DMS 273 treated with DMSO at 0.1 percent for 48 hours (cell line): ENCODE measurements at places on chromosomes 13 and 19.

DNA sequence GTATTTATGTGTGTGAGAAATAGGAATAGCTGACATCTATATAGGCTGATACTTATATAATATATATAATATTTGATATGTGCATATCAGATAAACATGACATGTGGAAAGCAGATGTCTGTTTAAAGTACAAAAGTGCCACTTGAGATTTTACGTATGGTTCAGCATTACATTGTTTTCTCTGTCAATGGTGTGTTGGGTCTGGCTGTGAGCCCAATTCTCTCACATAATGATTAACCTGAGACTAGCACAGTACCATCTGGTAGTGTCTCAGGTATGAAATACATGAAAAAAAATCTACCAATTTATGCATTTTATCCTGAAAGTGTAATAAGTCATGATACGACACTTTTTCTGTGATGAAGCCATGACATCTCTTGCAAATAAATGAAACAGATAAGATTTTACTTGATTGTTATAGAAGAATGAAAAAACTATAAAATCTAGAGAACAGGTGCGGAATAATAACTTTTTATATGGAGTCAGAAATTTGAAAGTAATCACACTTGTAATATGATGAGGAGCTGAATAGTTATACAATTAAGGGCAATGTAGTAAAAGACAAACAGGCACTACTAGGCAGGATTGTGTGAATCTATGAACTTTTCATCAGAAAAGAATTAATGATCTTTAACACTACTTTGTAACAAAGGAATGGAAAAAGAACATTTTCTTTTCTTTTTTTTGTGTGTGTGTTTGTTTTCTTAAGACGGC is 1405.0 kb downstream of the OLFM4 start:
- no peak for DNase-seq

DNA sequence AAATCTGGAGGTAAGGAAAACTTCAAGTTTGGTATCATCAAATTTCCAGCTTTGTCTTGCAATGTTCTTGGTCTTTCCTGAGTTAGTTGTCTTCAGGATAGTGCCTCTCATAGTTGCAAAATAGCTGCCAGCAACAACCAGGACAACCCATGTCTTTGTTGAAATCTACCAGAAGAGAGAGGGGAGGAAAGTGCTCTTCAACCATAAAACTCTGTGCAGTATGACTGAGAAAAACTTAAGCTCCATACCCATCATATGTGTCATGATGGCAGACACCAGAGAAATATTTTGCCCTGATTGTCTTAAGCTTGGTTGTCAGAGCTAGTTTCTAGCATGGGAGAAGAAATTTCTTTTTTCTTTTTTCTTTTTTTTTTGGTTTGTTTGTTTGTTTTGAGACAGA is 103.3 kb downstream of the SPRY2 start:
- DNase-seq, result no peak

GRCh38 chr19:5011476-5012238 is 42.7 kb downstream of the KDM4B start:
- DNase-seq, result no peak

DNA sequence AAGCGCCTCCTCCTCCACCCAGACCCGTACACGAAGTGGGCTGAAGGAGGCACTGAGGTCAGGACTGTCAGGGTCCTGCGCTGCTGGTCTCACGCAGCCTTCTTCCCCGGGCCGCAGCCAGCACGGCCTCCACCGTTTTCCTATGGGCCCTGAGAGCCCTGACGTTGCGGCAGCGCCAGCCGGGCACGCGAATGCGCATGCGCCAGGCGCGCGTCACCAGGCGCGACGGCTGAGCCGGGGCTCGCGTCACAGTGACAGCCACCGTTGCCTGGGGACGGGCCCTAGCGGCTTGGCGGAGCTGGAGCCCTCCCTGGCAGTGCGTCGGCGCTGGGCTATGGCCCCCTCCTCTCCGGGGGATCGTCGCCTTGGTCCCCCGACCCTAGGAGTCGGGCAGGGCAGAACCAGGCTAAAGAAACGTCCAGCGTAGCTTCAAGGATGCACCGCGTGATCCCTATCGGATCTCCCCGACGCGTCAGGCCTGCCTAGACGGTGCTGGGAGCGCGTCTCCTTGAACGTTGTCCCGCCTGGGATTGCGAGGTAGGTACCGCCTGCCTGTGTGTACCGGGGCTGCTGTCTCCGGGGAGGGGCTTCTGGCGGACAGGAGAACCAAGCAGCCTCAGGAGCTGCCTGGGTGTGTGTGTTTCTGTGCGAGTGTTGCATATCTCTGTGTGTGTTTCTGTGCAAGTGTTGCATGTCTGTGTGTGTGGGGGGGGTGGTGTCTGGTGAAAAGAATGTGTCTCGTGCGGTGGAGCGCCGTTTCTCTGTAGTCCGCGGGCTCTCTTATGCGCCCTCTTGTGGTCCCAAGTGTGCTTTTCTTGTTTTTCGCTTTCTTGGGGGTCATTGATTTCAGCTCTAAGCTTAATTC is 43.2 kb downstream of the ZNF571 start:
- DNase-seq, result no peak

- no peak for DNase-seq
Observed at GRCh38 chr19:46880431-46880830, 19.6 kb downstream of the ARHGAP35 start.

DNA sequence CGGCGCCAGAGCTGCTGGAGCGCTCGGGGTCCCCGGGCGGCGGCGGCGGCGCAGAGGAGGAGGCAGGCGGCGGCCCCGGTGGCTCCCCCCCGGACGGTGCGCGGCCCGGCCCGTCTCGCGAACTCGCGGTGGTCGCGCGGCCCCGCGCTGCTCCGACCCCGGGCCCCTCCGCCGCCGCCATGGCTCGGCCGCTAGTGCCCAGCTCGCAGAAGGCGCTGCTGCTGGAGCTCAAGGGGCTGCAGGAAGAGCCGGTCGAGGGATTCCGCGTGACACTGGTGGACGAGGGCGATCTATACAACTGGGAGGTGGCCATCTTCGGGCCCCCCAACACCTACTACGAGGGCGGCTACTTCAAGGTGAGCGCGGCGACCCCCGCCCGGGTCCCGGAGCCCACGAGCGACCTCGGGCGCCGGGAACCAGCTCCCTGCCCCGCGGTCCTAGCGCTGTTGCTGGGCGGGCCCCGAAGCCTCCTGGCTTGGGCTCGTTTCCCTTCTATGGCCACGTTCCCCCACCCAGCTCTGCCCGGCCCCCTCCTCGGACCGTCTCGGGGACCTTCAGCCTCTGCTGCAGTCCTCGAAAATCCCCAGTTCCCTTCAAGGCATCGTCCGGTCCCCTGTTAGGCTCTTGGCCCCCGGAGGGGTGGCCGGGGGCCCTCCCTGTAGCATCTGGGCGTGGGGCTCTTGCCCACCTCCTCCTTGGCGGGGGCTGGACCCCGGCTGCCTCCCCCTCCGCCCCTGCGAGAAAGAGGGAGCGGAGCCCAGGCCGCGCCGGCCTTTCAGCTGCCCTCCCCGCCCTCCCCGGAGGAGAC is at the start of gene CDC34:
Gene CDC34, plus strand, starts transcription at position 8 of the 808 bp plus-strand sequence. Its CDS starts 172 bp downstream, at position 180.
- DNase-seq, result no peak

- no peak for DNase-seq
Observed at GRCh38 chr13:102680842-102681740, 13.8 kb downstream of the METTL21C start.

GRCh38 chr13:73989244-73989843 is 144.9 kb downstream of the KLF12 start:
- no peak for DNase-seq

GRCh38 chr19:42233106-42233505 is 9.3 kb downstream of the GSK3A start:
- DNase-seq, result no peak

DNA sequence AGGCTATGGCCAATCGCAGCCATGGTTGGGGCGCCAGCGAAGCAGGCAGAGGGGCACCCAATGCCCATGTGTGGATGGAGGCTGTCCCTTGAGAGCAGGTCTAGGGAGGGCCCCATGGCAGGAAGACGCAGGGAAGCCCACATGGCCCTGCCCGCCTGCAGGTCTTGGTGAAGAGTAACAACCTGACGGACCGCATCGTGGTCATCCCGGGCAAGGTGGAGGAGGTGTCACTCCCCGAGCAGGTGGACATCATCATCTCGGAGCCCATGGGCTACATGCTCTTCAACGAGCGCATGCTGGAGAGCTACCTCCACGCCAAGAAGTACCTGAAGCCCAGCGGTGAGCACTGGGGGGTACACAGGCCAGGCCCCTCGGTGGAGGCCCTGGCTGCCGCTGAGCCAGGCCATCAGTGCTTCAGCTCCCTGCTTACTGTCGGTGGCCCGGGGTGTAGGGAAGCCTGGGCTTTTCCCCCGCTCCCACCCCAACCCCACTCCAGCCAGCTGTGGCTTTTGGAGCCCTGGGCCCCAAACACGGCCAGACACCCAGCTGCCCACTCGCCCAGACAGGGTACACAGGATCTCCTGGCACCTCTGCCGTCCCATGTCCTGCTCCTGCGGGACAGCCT is 14.6 kb downstream of the YIPF2 start:
- no peak for DNase-seq

GRCh38 chr13:66958611-66959010 is 271.5 kb downstream of the PCDH9 start:
- DNase-seq, result no peak

DNA sequence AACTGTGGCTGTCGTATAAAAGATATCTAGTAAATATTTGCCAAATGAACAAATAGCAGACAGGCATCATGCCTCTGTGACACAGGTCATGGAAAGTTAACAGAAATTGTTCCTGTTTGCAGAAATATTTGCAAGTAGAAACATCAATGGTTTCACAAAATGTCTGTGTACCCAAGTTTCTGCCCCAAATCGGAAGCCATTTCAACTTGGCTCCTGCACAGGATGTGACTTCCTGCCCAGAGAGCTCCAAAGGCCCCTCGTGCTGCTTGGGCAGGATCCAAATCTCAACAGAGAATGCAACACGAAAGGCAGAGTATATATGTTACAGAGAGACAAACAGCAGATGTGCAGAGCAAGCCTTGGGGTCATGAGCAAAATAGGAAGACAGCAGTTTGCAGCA is 95.5 kb upstream of the SERP2 start:
- DNase-seq, result no peak

DNA sequence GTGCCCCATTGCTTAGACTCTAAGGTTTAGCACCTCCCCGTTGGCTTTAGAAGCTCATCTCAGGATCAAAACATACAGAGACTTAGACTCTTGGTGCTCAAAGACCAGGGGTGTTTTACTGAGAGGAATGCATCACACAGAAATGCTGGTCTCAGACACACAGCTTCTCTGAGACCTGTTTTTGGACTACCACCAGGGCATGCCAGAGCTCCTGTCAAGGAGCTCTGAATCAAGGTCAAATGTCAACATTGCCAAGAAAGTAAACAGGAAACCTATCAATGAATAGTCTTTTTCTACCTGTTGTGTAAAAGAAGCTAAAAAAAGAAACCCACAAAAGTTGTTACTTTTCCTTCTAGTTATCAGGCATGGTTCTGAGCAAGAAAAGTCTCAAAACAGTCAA is 149.2 kb downstream of the COL4A1 start:
- no peak for DNase-seq

DNA sequence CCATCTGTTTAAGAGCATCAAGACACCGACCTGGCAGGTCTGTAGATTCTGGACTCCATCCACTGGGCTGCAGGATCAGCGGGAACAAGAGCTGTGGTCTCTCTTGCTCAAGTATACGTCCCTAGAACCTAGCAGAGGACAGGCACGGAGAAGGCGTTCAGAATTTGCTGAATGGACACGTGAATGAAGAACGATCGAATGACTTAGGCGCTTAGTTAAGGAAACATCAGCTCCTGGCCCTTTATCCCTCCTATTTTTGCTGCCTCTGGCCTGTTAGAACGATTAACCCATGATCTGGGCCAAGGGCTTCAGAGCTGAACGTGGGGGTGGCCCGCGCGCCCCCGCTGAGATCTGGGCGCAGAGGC is 953 bp downstream of the DZIP1 start:
- peak; percentile 5 for DNase-seq

DNA sequence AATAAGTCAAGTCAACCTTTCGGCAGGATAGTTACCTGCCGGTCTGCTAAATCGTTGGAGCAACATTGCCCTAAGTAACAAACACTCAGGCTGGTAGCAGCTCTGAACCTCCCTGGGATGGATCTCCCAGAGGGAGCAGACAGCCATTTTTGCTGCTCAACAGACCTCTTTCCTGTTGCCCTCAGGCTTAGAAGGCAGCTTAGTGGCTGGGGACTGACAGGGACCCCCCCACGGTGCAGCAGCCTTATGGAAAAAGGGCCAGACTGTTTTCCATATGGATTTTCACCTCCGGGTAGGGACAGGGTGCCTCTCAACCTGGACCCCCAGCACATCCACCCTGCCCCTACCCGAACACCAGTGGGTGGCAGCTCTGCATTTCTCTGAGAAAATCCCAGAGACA is 49.7 kb downstream of the UBL3 start:
- DNase-seq, result no peak

- DNase-seq, result no peak
Observed at GRCh38 chr19:41575998-41576397, at the start of gene CEACAM21. TSS of gene CEACAM21 (plus strand) at chr19:41576166. CDS start at chr19:41576275, 109 bp downstream.

GRCh38 chr13:64793592-64793991 is 2436.5 kb downstream of the PCDH9 start:
- no peak for DNase-seq

DNA sequence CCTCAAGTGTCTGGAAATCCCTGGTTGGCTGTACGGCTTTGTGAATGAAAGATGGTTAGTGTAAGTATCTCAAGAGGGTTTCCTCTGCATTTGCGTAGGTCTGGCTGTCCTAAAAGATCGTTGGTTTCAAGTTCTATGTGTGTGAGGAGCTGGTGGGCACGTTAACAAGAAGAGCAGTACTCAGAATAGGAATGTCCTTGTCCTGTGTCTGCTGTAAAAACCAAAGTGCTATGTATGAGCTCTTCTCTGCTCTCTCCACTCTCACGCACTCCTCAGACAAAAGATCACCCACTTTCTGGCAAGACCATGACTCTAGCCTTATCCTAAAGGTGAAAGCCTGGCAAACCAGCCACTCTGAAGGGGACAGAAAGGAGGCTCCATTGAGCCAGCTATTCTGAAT is 39.1 kb downstream of the USP12 start:
- DNase-seq, result no peak

GRCh38 chr19:15072930-15073647 is 8.9 kb upstream of the OR1I1 start:
- DNase-seq, result no peak

DNA sequence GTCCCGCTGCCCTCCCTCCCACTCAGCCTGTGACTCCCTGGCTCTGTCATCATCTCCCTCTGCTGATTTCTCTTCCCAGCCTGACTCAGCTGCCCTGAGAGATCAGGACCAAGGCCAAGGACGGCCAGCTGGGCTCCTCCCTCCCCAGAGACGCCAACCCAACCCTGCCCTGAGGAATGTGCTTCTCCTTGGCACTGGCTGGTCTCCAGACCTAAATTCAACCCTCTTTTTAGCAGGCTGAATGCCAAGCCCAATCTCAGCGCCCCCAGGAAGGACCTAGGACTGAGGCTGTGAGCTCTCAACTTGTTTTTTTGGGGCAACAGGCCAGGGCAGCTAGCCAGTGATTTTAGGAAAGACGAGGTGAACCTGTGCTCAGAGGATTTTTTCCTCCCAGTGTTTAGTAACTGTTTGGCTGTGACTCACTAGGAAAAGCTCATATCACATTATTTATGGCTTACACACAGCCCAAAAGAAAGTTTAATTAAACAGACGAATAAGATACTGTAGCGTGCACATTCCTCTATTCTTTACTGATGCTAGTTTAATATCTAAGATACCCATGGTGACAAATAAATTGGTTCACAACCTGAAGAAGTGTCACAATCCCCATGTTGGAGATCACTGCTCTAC is 7.4 kb upstream of the IGFL1 start:
- DNase-seq, result peak; percentile 4
